Coronary artery (tissue), 2 donors: ENCODE measurements at places on chromosomes 3 and 15.

DNA sequence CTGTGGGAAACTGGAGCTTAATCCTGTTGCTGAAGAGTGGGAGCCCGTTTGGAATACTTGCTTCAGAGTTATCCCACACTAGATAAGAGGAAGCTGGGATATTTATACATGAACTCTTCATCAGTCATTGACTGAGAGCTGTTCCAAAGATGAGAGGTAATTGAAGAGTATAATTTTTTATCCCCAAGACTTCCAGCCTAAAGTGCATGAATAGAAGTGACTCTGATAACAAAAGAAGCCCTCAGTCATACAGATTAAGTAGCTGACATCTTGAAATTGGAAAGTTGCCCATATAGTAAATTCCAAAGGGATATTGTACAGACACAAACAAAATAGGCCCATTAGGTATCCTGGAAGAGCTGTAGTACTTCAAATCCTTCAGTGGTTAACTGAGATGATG, 268.0 kb downstream of the EPHA3 start:
- DNase-seq = no peak

DNA sequence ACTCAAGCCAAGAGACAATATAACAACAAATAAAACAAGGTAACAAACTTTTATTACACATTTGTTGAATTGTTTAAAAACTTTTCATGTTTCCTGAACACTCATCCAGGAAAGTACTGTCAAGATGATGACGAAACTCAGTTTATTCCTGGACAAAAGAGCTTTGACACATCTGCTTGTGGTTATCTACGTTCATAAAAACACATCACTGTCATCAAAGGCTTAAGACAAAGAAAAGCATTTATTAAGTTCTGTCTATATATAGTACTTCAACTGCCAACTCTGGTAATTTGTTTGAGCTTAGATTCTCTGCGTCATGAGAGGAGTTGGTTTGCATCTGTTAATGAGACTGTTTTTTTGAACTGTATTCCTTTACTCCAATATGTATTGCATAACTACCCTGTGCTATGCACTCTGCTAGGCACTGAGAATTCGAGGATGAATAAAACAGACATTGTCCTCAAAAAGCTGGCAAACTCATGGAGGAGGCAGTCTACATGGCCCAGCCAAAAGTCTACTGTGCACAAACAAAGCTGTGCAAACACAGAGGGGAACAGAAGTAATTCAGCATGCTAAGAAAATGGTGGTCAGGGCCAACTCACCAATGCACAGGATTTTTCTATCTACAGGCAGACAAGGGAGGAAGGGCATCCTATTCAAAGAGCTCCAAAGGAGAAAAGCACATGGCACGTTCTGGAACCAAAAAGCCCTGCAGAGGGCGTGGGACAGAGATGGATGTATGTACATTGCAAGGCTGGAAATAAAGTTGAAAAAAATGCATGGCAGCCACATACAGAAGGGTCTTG, 21.5 kb downstream of the PLD1 start:
- no peak for DNase-seq

GRCh38 chr15:38689522-38689921, 124.9 kb upstream of the RASGRP1 start:
- DNase-seq = no peak

DNA sequence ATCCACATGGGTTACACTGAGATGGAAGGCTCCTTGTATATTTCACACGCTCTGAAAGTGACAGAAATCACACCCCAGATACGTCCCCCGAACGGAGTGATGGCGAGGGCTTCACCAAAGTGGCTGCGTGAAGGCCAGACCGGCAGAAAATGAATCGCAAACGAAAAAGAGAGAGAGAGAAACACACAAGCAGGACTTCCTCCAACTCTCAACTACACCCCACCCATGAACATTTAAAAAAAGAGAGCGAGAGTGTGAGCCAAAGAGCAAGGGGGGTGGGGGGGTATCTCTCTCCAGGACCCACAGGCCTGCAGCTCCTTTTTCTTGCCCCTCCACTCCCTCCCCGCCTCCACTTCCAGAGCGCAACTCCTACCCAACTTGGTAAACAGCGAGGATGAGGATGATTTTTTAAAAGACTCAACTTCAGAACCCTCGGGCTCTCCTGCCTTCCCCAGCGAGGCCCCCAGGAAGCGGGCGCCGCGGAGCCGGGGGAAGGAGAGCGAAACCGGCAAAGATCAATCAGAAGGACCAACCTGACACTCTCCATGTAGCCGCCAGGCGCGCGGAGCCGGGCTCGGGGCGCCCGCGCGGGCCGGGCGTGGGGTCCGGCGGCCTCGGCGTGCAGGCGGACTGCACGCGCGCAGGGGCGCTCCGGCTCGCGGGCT, 519.1 kb downstream of the FOXP1 start:
- peak; percentile 87 for DNase-seq

DNA sequence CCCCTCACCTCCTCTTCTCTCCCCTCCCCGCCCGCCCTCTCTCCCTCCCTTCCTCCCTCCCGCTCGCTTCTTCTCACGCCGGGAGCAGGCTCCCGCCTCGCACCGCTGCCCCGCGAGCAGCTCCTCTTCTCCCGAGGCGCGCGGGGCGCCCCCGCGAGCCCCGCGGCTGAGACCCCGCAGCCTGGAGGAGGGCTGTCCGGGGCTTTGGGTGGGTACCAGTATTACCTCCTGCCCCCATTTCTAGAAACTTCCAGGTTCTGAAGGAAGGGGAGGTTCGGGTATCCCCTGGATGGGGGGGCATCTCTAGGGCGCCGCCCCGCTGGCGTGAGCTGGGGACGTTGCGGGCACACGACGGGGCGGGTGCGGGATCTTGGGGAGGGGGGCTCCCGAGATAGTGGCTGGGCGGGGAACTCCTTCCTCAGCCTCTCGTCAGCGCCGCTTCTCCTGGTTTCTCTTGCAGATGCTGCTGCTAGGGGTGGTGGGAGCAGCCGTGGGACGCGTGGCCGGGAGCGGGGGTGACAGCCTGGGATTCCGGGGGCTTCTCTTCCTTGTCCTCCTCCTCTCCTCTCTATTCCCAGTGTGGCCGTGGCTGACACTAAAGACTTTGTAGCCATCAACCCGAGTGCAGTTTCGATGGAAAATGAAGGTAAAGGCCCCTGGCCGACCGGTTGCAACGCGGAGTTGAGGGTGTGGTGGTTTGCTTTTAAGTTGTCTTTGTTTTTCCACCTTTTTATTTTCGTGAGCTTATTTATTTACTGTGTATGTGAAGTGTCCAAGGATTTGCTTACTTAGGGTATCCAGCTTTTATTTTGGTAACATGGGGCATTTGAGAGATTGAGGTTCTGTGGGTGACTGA, 474 bp downstream of the ATP2C1 start:
- peak; percentile 77 for DNase-seq

- no peak for DNase-seq
Measured at GRCh38 chr15:63482874-63483323, 21.5 kb upstream of the USP3 start.

DNA sequence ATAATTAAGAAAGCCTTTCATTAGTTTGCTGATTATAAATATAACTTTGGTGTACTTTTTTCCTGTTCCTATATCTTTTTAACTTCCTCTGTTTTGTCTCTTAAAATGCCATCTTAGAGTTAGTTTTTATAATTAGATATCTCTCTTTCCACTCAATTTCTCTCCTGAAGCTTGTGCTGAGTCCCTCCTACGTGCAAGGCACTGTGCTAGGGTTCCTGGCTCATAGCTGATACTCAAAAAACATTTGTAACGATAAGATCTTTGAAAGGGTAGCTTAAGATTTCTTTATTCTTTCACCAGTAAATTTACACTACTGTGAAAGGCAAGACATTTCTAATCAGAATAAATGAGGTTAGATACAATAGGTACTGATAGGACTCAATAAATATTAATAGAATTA, 358.8 kb downstream of the MECOM start:
- DNase-seq = no peak

DNA sequence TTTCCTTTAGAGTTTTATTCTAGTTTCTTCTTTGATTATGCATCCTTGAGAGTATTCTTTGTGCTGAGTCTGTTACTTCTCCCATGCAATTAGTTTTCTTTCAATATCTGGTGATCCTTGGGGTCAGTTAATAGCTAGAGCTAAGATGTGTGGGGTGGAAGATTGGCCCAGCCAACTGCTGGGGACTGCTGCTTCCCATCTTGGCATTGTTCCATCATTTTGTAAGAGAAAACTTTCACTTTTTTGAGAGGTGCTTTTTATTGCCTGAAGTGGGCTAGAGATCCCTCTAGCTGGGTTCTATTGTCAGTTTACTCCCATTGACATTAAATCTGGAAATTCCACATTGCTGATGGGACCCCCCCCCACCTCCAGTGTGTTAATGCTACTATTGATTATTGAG, 15.4 kb downstream of the BCL2L10 start:
- no peak for DNase-seq

DNA sequence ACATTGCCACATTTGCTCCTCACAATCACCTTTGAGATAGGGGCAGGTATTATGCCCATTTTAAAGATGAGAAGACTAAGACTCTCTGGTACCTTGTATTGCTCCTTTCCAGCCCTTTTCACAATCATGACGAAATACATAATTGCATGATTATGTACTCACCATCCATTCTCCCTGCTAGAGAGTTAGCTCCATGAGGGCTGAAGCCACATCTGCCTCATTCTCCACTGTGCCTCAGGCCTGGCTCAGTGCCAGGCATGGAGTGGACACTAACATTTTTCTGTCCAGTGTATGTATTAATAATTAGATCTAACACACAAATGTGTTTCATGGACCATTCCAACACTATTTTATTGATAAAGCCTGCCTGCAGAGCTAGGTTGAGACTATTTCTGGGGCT, 191.4 kb downstream of the MINAR1 start:
- no peak for DNase-seq

DNA sequence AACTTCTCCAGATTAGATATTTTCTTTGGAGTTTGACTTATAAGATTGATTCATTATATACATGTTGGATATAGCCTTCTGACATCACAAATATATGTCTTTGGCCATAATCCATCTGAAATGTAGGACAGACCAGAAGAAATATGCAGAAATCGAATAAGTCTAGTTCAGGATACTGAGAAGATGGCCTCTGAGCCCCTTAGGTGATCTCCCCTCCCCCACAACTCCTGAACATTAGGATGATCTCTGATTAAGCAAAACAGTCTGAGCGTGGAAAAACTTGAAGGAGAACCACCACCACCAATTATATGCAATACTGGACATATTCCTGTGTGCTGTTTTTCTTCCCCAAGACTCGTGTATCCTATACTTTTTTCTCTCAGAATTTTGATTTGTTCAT, 3.2 kb downstream of the SETD5 start:
- DNase-seq = no peak

DNA sequence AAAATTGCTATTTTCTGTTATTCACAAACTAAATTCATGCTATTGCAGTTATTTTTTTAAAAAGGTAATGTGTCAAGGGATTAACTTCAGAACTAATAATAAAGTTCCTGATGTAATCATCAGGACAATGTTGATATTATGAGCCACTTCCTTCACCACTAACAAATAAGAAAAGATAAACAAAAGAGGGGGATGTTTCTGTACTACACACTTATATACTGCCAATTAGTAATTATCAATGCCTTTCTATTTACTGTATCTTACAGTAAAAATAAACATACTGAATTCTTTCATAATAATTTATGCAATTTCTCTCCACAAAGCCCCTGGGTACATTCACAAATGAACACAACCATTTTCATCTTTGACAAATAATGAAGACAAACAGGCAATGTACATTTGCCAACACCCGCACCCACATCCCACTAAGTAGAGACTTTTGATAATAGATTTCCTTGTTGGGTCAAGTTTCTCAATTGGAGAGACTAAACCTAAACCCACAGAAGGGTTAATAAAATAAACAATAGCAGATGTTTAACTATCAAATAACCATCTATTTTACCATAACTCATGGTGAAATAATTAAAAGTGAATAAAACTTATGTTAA, 3.7 kb downstream of the CBLB start:
- DNase-seq = no peak

- DNase-seq = no peak
Measured at GRCh38 chr3:101803173-101803782, 24.3 kb downstream of the NXPE3 start.

DNA sequence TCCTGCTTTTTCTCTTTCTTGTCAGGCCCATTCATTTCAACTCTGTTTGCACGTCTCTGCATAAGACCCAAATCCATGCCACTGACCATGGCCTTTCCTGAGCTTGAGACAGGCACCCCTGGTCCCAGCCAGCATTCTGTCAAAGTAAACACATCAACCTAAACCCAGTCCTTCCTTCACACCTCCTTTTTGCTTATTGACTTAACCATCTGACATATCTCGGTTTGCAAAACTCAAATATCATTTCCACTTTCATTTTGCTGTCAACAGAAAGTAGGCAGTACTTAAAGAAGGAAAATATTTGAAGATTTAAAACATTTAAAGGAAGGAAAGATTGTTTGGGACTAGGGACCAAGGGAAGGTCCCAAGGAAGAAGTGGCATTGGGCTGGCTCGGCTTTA, 48.2 kb upstream of the KBTBD8 start:
- no peak for DNase-seq

DNA sequence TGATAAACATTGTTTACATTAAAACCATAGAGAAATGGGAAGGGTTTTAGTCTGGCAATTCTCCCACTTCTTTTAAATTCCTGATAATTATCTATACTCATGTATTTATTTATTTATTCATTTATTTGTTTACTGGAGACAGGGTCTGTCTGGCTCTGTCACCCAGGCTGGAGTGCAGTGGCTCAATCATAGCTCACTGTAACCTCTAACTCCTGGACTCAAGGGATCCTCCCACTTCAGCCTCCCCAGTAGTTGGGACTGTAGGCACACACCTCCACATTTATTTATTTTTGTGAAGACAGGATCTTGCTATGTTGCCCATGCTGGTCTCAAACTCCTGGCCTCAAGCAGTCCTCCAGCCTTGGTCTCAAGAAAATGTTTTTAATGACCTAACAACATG, 2.5 kb upstream of the AEN start:
- DNase-seq = no peak

DNA sequence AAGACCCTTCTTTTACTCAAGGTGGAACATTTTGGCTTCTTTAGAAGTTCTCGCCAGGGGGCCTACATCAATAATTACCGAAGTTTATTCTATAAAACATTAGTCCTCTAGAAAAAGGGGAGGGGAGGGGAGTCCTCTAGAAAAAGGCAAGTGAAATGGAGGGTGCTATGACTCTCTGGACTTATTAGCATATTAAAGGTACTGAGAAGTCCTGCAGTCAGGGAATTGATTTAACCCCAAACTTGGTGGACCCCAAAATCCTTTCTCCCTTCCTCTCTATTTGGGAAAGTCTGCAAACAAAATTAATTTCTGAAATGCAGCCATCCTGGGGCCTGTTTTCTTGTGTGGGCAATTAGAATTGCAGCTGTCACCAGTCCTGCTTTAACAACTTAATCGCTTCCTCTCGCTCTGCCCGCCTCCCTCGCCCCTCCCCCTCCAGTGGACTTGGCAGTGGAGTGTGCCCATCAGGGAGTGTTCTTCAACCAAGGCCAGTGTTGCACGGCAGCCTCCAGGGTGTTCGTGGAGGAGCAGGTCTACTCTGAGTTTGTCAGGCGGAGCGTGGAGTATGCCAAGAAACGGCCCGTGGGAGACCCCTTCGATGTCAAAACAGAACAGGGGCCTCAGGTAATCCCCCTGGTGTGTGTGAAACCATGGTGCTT, 18.9 kb upstream of the LRRK1 start:
- no peak for DNase-seq

GRCh38 chr3:64921281-64922065, 233.7 kb upstream of the ADAMTS9 start:
- DNase-seq = no peak
